ENCODE measurements at places on chromosomes 16 and 17.

DNA sequence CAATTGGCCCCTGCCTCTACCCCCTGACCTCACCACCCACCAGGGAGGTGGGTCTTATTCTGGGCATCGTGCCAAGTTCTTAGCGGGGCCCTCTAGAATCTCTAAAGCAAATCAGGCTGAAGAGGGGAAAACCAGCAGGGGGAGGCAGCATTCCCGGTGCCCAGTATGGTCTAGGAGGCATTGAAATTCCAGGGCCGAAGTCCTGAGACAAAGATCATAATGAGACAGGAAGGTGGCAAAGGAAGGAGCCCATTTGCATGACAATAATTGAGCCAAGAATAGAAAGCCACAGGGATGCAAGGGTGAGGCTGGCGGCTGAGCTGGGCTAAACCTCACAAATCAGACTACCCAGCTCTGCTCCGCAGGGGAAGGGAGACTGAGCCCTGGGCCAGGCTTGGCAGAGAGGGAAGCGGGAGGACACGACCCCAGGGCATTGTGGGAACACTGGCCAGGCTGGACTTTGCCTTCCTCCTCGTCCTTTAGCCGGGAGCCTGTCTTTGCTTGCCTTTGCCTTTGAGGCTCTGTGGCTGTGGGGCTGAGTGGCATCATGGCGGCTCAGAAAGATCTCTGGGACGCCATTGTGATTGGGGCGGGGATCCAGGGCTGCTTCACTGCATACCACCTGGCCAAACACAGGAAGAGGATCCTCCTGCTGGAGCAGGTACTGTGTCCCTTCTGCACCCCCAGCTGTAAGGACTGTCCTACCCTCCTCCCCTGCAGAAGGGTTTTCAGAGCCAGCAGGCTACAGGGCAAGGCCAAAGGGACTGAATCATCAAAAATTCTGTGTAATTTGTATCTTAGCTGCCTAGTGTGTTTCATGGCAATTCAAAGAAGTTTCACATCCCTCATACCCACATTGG is at the start of gene PIPOX:
PIPOX (plus strand) TSS at position 463 of the 860 bp plus-strand sequence; CDS start at position 548, 85 bp downstream.
- DNase-seq: no peak

DNA sequence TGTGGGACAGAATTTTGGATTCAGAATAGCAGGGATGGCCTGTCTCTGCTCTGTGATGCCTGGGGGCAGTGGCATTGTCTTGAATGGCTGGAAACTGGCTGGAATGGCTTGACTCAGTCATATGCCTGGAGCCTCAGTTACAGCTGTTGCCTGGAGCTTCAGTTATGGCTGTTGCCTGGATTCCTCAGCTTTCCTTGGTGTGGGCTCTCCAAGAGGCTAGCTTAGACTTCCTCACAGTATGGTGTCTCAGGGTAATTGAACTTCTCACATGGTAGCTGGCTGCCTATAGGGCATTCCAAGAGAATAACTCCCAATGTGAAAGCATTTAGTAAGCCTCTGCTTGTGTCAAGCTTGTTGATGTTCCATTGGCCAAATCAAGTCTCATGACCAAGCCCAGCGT is 21.1 kb downstream of the KRT23 start:
- DNase-seq: no peak

DNA sequence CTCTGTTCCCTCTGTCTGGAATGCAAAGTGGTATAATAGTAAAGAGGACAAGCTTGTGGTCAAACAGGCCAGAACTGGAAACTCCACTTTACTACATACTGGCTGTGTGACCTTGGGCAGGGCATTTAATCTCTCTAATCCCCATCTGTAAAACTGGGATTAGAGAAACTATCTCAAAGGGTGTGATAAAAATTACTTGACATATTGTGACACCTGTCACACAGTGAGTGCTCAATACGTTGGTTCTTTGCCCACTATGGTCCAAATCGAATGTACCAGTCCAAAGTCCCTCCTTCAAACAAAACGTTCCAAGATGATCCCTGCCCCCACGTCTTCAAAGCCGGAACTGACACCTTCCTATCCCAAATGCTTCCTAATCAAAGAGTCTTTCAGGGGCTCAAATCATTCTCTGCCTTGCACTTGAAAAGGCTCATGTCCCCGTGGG is 734 bp downstream of the PGAP3 start:
- DNase-seq: no peak

GRCh38 chr16:85498607-85499006 is 114.5 kb upstream of the GSE1 start:
- DNase-seq: no peak

DNA sequence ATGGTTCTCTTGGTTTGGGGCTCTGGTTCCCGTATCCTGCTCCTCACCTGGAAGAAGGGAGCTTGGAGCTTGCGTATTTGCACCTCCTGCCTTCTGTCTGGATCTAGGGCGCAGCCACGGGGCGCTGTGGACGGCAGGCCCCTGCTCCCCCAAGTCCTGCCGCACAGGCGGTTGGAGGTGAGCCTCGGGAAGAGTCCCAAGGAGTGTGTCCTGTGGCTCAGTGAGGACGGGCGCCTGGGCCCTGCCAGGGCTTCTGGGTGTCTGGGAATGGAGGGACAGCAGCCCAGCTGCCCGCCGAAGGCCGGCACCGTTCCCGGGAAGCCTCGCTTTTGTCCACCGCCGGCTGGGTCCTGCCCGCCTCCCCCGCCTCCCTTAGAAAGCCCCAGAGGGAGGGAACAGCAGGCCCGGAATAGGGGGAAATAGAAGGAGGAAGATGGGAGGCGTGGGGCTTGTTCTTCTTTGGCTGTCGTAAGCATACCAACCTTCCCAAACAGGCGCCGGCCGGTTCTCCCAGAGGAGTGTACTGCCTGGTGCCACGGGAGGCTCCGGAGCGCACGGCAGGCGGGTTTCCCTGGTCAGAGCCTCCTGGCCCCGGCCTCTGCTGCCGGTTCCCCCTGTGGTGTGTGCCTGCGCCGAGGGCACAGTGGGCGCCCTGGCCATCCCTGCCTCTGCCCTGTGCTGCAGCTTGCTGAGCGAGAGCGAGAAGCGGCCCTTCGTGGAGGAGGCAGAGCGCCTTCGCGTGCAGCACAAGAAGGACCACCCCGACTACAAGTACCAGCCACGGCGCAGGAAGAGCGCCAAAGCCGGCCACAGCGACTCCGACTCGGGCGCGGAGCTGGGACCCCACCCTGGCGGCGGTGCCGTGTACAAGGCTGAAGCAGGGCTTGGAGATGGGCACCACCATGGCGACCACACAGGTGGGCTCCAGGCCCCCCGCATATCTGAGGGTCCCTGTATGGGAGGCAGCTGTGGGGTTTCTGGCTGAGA is 1.8 kb downstream of the SOX8 start:
- DNase-seq: no peak
